ENCODE measurements at places on chromosomes 12 and 14.

GRCh38 chr12:51666696-51667095 is 75.7 kb downstream of the SCN8A start:
- no peak for DNase-seq

DNA sequence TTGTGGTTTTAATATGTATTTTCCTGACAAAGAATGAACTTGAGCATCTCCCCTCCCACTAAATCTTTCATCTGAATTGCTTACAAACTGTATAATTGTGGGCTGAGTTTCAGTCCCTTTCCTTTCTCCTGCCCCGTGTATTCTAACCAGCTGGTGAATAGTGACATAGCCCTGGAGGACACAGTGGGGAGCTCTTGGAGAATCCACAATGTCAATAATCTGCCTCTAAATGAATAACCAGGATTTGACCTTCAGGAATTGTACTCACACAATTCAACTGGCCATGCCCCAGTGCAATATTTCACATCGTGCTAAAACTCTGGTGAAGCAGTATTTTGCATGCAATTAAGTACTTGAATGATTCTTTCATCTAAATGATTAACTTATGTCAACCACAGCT is 177.2 kb downstream of the C12orf42 start:
- DNase-seq, result no peak

GRCh38 chr14:24780281-24780680 is 146.3 kb upstream of the GZMB start:
- DNase-seq, result no peak

- DNase-seq, result no peak
Observed at GRCh38 chr14:101823066-101823465, 61.6 kb downstream of the PPP2R5C start.

Data from glomerular endothelial cell (primary cell).